Fibroblast of pulmonary artery (primary cell): ENCODE measurements at places on chromosomes 7 and 10.

DNA sequence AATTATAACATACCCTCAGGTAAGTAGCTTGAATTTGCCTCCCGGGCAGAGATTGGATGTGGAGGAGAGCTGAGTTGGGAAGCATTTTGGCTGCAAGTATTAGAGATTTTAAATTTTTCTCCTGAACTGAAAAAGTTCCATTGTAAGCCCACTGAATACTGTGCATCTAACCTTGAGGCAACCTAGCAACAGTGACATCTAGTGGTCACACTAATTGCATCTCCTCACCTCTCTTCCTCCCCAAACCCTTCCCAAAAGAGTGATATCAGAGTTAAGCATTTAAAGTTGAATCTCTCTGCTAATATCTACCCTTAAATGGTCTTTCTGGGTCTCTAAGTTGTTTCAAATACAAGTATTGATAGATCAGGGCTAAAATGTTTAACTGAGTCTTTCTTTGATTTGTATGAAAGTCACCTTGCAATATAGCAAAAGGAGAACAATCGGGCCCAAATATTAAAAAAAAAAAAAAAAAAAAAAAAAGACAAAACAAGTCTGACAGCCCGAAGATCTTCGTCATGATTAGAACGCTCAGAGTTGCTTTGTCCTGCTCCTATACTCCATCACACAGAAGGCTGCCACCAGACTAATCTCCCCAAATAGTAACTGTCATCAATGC, 40.4 kb upstream of the DLX5 start:
- peak; percentile 70 for DNase-seq

- peak; percentile 44 for DNase-seq
Observed at GRCh38 chr10:70715853-70716795, 43.8 kb downstream of the ADAMTS14 start.

DNA sequence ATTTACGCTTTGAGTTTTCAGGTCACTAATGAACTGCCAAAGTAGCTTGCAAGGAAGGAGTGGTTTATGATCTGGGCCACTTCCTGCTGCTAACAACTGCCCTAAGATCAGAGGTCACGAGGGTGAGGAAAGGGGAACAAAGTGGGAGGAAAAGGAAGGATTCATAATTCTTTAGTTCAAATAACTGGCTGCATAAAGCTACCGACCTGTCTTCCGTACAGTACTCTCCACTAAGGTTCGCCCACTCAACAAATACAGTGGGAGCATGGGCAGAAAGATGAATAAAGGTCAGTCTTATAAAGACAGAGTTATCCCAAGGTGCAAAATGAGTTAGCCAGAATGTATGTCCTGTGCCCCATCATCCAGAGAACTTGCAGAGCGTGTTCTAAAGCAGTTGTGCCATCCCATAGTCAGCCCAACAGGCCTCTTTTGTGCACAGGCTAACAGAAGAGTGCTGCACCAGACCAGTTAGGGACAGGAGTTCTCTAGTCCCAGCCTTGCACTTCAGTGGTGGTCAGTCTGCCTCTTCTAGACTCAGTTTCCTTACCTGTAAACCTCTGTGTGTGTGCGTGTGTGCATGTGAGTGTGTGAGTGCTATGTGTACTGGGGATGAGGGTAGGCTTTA, 65.9 kb downstream of the CREB3L2 start:
- DNase-seq, result no peak

DNA sequence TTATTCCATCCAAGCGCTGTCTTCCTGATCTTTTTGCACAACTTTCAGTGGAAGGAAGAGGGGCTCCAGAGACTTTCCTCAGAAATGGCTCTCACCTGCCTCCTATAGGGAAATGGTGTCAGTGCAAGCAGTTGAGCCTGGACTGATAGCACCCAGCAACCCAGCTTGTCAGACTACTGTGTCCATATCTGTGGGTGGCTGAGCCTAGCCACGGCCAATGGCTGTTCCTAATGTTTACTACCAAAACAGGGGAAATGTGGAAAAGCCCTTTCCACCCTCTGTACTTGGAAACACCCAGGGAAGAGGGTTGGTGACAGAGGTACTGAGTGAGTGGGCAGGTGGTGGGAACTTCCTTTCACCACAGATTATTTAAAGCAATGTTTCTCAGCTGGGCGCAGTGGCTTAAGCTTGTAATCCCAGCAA, 4.3 kb upstream of the YKT6 start:
- DNase-seq, result peak; percentile 69

- DNase-seq, result no peak
Observed at GRCh38 chr10:77507291-77507880, 130.2 kb downstream of the KCNMA1 start.

DNA sequence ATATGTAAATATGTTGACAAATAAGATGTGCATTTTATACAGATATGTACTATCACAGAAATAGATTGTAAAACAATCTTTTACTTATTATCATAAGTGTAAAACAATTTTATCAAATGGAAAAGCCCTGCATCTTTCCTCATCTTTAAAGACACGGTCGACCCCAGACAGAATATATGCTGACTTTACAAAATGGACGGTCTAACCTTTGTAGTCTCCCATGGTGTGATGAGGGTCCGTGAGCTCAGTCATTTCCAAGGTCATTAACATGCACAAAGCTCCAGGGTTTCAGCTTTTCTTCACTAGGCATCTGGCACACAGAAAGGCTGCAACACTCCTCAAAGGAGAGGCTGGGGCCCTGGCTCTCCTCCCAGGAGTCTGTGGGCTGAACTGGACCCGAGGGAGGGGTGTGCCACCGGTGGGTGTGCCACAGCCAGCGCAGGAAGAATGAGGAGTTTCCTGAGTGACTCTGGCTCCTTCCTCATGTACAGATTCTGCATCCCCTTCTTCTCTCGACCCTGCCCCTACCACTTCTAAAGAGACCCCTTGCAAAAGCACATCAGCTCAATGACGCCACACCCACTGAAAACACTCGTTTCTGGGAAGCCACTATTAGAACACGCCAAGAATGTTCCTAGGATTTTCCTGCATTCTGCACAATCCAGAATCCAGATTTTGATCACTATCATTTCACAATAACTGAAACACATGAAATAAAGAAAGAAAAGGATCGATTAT, 26.2 kb upstream of the ABLIM1 start:
- peak; percentile 68 for DNase-seq

DNA sequence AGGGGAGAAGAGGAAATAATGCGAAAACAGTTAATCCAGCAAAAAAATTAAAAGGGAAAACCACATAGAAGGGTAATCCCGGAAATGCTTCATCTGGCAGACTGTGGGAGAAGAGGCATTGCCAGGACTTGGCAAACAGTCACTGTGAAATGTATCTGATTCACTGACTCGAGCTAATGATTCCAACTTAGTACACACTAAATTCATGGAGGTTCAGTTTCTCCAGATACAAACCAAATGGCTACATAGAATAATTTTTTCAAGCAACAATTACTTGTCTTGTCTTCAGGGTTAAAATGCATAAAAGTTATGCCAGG, 36.4 kb downstream of the GDI2 start:
- DNase-seq, result peak; percentile 69
